Activated naive CD8-positive, alpha-beta T cell treated with anti-CD3 and anti-CD28 coated beads, Interleukin-2, amount 50 U/mL, for 16 hours (primary cell): ENCODE measurements at places on chromosomes 16 and 17.

DNA sequence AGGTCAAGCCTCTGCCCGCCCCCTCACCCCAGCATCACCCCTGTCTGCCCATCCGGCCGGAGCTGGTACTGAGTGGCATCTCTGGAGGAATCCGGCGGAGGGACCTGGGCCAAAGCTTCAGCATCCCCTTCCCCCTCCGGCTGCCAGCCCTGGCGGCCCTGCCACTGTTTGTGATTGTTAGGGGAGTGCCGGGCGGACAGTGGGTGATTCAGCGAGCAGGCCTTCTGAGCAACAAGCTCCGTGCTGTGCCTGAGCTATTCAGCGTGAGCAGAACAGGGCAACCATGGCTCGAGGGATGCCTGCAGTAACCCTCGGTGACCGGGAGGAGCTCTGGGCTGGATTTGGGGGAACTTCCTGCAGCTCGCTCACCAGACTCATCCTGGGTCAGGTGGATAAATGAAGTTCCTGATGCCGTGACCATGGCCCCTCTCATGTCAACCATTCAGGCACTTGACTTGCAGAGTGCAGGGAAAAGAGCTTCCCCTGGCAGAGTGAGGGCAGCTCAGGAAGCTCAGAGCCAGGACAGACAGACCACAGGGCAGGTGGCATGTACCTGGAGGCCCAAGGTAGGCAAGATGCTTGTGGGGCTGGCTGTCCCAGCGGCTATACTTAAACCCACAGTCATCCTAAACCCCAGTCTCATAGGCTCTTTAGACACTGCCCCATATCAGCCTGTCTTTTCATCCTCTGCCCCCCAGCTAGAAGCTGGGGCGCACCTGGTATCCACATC, 24.3 kb upstream of the MLKL start:
- DNase-seq = no peak

GRCh38 chr16:11667824-11668622, at the start of gene SNN:
Gene SNN, plus strand, starts transcription at chr16:11668455. Its CDS starts 7,605 bp downstream, at chr16:11676060.
- peak; percentile 74 for DNase-seq

- no peak for DNase-seq
These were observed 789.4 kb upstream of the KIF2B start for GRCh38 chr17:53033297-53033696.

DNA sequence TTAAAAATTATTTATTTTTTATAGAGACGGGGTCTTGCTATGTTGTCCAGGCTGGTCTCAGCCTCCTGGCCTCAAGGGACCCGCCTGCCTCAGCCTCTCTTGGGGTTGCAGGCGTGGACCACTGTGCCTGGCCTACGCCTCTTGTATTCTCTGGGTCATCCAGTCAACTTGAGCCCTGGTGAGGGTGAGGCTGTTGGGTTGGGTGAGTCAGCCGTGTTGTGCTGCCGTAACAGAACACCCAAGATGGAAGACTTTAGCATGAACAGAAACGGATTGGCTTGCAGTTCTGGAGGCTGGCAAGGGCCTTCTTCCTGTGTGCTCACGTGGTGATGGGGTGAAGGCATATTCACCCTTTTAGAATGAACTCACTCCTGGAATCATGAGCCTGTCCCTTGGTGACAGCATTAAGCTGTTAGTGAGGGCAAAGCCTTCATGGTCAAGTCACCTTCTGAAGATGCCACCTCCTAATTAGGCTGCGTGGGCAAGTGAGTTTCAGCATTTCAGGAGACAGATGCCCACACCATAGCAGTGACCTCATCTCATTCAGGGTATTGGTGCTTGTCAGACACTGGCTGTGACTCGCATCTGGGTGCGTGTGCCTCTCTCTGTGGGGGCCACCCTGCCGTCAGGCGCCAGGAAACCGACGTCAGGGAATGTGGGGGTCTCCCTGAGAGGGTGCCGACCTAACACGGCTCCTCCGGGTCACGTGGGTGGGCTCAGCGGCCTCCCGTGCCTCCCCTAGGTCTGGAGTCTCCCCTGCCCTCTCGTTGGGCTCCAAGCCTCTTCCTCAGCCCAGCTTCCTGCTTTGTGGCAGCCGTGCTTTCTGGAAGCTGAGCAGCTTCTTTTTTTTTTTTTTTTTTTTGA, 49.8 kb downstream of the WDR45B start:
- DNase-seq = no peak

DNA sequence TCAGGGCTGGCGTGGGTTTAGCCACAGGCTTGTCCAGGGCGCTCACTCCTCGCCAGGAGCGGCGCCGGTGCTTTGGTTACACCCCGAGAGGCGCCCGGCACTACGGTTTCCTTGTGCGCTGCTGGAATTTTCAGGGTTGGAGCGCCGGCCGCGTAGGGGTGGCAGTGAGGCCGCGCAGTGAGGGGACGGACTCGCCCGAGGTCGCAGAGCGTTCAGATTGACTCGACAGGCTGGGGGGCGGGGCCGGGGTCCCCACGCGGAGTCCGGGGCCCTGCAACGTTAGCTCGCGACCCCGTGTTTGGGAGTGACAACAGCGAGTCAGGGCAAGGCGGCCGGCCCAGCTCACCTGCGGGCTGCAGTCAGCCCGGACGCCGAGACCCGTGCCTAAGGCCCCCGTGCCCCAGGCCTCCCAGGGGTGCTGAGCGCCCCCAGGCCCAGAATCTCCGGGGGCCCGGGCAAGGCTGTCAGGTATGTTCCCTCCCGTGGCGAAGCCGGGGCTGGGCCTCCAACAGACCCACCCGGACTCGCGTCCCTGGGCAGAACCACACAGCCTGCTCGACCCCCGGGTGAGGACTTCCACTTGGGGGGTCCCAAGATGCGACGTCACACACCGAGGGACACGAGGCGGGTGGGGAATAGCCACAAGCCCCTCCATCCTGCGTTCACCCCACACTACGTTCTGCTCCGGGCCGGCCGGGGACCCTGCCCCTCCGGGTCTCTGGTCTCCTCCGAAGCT, 1.3 kb upstream of the ACTG1 start:
- no peak for DNase-seq

- DNase-seq = no peak
These were observed 27.8 kb upstream of the MEIOC start for GRCh38 chr17:44628243-44629188.

DNA sequence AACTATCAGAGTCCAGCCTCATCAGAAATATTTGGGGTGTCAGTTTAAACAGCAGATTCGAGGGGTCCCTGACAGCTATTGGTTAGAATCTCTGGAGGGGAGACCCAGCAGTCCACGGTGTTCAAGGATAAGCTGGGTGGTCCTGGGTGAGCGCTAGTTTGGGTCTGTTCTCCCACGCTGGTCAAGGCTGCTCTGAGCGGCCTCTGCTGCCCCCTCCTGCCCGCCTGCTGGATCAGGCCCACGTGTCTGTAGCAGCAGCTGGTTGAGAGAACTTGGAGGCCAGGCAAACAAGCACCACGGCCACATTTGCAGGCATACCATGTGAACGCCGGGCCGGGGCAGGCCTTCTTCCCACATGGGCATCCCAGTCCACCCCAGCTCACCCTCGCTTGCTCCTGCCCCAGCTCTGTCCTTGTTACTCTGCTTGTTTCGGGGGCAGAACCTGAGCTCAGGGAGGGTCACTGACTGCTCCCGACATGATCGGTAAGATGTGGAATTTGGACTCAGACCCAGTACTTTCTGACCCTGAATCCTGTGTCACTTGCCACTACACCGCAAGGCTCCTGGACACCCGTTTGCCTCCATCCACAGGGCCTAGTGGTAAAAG, 7.4 kb downstream of the FOXF1 start:
- DNase-seq = no peak

GRCh38 chr17:58086953-58087352, 3.7 kb downstream of the DYNLL2 start:
- DNase-seq = no peak

GRCh38 chr16:50861970-50862411, 120.1 kb downstream of the CYLD start:
- DNase-seq = no peak

DNA sequence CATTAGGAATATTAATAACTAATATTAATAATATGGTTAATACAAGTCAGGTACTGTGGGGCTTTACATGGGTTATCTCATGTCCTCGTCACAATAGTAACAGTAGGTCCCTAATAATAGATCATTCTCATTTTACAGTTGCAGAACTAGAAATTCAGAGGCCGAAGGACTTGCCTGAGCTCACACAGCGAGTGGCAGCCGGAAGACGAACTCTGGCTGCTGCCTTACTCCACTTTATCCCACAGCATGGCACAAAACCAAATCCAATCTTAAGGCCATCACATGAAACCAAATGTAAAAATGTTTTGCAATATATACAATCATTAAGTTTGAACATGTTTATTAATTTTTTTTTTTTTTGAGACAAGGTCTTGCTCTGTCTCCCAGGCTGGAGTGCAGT, 13.6 kb downstream of the GNA13 start:
- DNase-seq = no peak

DNA sequence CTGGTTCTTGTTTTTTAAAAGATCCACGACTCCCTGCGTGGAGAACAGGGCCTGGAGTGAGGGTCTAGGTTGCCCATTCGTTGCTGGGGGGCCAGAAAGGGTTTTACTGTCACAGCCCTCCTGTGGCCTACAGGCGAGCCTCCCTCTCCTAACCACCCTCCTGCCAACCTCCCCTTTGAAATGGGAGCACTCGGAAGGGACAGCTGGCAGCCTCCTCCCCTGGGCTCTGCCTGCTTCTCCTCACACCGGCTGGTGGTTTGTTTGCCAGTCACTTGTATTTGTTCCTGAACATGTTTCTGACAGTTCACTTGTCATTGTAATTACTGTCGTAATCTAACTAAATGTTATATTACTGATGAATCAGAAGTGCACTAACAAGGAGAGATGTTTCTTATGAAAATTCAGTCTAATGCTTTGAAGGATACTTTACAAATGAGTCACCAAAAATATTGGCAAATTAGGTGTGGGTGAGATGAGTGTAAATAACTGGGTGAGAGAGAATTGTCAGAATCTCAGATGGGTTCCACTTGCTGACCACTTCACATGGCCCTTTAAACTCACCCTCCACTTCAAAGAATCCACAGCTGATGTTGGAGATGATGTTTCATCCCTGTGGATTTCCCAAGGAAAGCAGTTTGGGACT, 2.7 kb upstream of the SPPL2C start:
- DNase-seq = no peak

- no peak for DNase-seq
These were observed 5.7 kb downstream of the ENGASE start for GRCh38 chr17:79080349-79080748.

DNA sequence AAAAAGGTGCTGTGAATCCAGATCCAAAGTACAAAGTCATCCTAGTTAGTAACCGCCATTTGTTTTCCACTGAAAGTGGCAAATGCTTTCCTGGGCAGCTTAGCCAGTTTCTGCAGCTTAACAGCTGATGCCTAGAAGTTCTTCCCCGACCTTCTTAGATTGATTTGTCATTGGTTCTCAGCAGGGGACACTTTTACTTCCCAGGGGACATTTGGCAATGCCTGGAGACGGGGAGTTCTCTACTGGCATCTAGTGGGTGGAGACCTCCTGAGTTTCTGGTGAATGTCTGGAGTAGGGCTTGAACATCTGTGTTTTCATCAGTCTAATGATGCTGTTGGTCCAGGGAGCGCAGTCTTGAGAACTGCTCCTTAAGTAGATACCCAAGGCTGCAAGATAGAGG, 7.6 kb downstream of the DNAJA3 start:
- no peak for DNase-seq

- DNase-seq = no peak
These were observed 8.5 kb downstream of the HS3ST6 start for GRCh38 chr16:1909561-1910231.

- no peak for DNase-seq
These were observed 17.0 kb upstream of the KRT20 start for GRCh38 chr17:40901981-40902474.

GRCh38 chr17:81923302-81924260, 4.0 kb downstream of the MAFG start:
- DNase-seq = no peak

DNA sequence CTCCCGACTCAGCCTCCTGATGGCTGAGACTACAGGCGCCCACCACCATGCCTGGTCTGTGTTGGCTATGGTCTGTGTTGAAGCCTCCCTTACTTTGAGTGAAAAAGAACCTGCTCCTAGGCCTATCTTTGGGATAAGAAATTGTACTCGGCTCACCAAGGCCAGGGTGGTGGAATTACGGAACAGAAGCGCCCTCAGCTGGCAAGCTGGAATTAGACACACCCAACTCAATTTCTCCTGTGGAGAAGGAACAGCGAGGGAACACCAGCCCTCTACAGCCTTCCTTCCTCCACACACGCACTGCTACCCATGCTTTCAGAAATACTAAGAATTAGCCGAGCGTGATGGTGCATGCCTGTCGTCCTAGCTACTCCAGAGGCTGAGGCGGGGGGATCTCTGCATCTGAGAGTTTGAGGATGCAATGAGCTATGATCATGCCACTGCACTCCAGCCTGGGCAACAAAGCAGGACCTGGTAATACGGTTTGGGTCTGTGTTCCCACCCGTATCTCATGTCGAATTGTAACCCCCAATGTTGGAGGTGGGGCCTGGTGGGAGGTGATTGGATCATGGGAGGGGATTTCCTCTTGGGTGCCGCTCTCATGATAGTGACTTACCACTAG, 40.1 kb upstream of the RBBP6 start:
- no peak for DNase-seq

GRCh38 chr16:2284797-2285576, 17.1 kb upstream of the RNPS1 start:
- DNase-seq = no peak

- no peak for DNase-seq
These were observed 20.0 kb downstream of the CALCOCO2 start for GRCh38 chr17:48850792-48851323.

GRCh38 chr17:73482251-73482716, 162.0 kb downstream of the SDK2 start:
- DNase-seq = no peak

DNA sequence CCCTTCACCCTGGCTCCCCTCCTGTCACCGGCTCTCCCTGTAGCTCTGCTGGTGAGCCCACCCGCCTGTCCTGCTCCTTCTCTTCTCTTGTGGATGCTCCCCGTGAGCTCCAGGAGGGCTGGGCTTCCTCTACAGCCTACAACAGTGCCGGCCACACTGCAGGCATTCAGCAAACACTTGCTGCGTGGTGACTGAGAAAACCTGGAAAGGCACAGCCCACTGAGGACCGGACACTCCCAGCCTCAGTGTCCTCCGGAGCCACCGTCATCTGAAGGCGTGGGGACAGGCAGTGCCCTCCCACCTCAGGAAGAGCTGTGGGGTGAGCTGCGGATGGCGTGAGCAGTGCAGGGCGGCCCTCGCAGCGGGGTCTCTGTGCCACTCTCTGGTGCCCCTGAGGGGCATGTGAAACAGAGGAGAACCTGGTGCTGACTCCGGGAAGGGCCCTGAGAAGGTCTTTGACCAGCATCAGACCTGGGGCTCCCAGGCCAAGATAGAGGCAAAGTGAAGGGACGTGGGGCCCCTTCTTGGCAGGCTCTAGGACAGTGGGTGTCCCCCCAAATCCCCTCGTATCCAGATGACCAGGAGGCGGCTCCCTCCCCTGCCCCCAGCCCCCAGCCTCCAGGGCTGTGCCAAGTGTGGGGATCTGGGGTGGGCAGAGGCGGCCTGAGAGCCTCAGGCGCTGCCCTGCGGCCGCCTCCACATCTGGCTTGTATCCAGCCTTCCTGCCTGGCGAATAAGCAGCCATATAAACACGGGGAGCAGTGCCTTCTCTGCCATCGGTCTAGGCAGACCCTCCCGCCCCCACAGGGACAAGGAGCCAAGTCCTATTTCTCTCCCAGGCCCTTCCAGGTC, 44.0 kb upstream of the PABPN1L start:
- no peak for DNase-seq
